ENCODE measurements at places on chromosomes 1 and 21. TPM values are rescaled to one million over a fixed set of nuclear protein-coding genes. Genes with fewer than 3 reads are reported as not detected.

The S100A8 gene
- total RNA-seq = not detected

The PLA2G2D gene
- total RNA-seq = not detected

The SETD4 gene
- total RNA-seq = 21.5 TPM

The APCS gene
- total RNA-seq = not detected

The TRIM67 gene
- 0.02 TPM for total RNA-seq

The CFAP126 gene
- total RNA-seq = not detected

The DEPDC1 gene
- total RNA-seq = 11.4 TPM

The KCNK1 gene
- total RNA-seq = 0.78 TPM

The HSD11B1 gene
- 5.2 TPM for total RNA-seq

The PROK1 gene
- total RNA-seq = not detected

The LCE2C gene
- total RNA-seq = not detected

The SPAG17 gene
- total RNA-seq = not detected

The GSTM2 gene
- total RNA-seq = 13.6 TPM

The IQGAP3 gene
- total RNA-seq = 5.1 TPM

- DNase-seq = no peak
Measured at GRCh38 chr1:153430166-153430553, 13.8 kb downstream of the S100A7A start.

- no peak for DNase-seq
Measured at GRCh38 chr21:42868196-42868595, 11.1 kb downstream of the WDR4 start.

DNA sequence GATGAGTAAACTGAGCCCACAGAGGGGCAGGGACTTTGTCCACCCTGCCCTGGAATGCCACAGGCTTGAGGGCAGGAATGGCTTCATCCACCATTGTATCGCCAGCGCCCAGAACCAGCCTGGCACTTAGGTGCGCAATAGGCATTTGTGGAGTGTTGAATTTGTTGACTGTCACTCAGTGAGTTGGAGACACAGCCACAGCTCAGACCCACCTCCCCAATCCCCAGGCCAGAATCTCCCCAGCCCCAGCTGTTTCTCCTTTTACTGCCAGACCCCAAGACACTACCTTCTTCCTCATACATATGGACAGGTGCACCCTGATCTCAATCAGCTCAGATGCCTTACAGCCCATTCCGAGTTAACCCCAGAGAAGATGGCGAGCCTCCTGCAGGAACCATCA lies 674.5 kb downstream of the MATN1 start:
- no peak for DNase-seq

- no peak for DNase-seq
Measured at GRCh38 chr1:44822981-44823451, 14.7 kb downstream of the BTBD19 start.

- no peak for DNase-seq
Measured at GRCh38 chr1:114779722-114780121, 763 bp downstream of the SIKE1 start.

GRCh38 chr1:75292013-75292412 lies 157.8 kb downstream of the LHX8 start:
- no peak for DNase-seq

DNA sequence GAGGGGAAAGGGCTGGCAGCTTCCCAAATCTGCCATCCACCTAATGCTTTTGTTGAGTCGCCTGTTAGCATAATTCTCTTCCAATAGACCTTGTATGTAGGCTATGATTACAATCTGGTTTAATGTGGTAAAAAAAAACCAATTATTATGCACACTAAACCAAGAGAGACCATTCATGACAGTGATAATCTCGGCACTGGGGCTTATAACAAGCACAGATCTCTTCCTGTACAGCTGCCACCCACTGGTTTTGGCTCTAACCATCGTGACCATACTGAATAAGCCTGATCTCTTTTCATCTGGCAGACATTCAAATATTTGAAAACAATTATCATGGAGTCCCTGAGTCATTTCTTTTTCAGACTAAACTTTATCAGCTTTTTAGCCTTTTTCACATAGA lies 12.0 kb upstream of the SYT14 start:
- DNase-seq = no peak

DNA sequence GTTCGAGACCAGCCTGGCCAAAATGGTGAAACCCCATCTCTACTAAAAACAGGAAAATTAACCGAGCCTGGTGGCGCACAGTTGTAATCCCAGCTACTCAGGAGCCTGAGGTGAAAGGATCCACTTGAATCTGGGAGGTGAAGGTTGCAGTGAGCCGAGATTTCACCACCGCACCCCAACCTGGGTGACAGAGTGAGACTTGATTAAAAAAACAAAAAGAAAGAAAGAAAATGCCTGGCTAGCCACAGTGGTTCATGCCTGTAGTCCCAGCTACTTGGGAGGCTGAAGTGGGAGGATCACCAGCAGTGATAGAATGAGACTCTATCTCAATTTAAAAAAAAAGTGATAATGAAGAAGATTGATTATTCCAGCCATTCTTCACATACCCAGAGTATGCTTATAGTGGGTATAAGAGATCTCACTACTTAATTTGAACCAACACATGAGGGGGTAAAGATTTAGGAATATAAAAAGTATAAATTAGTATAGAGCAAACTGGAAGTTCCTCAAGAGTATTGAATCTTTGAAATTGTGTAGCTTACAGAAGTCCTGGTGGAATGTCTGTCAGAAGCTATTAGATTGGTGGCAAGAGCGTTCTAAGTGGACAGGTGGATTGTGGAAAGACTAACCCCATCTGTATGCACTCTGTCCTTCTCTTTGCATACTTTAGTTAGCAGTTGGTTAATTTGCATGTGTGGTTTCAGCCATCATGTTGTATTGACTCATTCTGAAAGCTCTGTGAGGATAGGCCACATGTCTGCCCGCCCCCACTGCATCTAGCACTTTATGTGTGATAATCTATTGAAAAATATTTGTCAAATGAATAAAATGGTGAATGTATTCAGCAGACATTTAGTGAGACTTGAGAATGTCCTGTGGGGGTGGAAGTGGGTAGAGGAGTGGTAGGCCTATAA lies 25.0 kb downstream of the RLF start:
- DNase-seq = peak; percentile 42

DNA sequence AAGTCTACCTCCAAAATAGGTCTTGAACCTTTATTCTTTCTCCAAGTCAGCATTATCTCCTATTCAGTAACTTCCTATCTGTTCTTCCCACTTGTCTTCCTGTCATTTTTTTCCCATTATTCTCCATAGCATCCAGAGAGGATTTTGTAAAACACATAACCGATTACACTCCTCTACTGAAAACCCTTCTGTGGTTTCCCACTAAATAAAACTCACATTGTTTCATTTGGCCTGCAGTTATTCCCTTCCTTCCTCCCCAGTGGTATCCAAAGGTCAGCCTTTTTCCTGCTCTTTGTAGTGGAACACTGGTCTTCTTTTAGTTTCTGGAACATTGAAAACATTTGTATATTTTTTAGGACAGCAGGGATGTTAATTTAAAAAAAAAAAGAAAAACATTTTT lies 266.0 kb downstream of the GPR52 start:
- DNase-seq = no peak

DNA sequence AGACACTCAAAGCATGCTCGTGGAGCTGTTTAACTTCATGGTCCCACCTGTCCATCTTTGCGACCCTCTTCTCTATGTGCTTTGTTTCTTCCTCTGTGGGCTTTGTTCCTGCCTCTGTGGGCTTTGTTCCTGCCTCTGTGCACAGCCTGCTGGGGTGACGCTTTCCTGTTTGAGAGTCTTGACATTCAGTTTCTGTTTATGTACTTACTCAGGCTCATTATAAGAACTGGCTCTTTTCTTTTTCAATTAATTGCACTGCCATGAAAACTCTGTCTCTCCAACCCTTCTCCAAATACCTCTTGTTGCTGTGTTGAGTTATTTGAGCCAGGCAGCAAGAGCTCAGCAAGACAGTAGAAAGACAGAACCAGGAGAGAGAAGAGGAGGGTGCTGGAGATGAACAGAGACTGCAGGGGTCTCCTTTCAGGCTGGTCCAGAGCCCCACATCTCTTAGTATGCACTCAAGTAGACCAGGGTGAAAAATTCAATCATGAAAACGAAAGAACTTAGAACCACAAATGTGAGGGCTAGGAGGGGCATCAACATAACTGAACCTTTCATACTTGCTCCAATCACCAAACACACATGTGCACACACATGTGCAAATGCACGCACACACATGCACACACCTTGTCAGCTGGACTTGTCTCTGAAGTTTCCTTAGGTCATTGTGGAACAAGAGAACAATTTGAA lies 88.3 kb upstream of the SGIP1 start:
- peak; percentile 48 for DNase-seq

- DNase-seq = no peak
Measured at GRCh38 chr1:100034470-100034869, 64.7 kb downstream of the SLC35A3 start.

DNA sequence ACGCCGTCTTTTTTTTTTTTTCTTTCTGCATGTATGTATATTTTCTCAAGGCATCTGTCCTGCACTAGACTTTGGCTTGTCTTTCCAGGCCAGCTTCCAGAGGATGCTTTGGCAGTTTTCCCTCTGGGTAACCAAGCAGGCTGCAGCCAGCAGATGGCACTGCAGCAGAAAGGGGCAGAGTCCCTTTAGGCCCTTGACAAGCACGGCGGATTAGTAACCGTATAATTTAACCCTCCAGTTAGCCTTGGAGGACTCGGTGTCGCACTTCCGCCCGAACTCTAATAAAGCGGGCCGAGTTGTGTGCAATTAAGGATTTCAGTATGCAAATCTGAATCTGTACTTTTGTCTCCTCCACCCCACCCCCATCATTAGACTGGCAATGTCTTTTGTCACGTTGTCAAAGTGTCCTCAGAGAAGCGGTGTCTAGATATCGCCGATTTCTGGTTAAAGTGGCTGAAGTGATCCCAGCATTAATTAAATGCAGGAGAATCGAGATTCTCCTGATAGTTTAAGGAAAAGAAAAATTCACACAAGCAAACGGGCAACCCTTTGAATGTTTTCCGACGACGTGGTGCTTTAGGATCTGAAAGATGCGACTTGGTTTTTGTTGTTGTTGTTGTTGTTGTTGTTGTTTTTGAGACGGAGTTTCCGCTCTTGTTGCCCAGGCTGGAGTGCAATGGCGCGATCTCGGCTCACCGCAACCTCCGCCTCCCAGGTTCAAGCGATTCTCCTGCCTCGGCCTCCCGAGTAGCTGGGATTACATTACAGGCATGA lies 1.1 kb upstream of the TMEM167B start:
- DNase-seq = peak; percentile 60

GRCh38 chr1:48953617-48954016 lies 176.9 kb upstream of the BEND5 start:
- no peak for DNase-seq

- DNase-seq = no peak
Measured at GRCh38 chr1:169914531-169914930, 20.8 kb upstream of the SCYL3 start.

Data from activated naive CD4-positive, alpha-beta T cell treated with anti-CD3 and anti-CD28 coated beads, Interleukin-2, amount 50 U/mL, for 72 hours (primary cell).